ENCODE measurements at places on chromosomes 16 and 17.

- peak; percentile 17 for DNase-seq
Measured at GRCh38 chr17:71338396-71338795, 782.4 kb upstream of the SOX9 start.

DNA sequence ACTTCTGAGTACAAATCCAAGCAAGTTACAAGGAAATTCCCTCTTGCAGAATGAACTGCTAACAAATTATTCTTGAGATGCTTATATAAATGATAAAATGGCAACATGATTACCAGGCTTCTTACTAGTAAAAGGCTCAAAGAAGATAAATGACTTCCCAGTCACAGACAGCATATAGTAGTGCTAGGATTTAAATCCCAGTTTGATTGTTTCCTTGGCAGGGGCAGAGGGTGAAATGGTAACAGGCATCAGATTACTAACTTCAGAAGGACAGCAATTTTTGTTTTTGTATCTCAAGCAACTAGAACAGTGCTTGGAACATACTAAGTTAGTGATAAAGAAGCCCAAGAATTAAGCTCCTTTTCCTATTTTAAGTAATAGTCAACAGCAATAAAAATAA lies 102.8 kb downstream of the SSH2 start:
- DNase-seq: no peak

GRCh38 chr16:19323596-19323995 lies 38.1 kb downstream of the CLEC19A start:
- DNase-seq: no peak

- no peak for DNase-seq
Measured at GRCh38 chr16:26524281-26524680, 542.4 kb upstream of the C16orf82 start.

DNA sequence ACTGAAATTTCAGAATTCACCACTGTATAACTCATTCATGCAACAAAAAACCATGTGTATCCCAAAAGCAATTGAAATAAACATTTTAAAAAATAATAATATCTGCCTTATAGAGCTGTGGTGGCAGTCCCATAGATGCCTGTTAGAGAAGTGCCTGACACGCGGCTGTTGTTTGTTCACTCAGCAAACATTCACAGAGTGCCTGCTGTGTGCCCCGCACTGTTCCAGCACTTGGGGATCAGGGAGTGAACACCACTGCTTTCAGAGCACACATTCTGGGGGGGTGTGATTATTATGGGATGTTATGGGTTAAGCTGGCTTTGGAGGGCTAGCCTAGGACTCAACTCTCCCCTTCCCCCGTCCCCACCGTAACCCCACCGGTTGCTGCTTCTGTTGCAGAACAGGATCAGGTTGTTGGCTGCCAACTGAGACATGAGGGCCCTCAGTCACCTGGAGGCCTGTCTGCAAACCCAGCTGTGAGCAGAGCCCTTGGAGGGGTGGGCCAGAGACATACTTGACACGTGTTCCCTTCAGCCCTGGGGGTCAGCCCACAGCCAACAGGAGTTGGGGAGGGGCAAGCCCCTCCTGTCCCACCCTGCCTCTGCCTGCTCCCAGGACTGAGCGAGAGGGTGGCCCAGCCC lies 103.3 kb upstream of the CIBAR2 start:
- no peak for DNase-seq

- no peak for DNase-seq
Measured at GRCh38 chr17:28369684-28370034, 448 bp downstream of the VTN start.

GRCh38 chr17:29303386-29303785 lies 9.4 kb upstream of the NUFIP2 start:
- no peak for DNase-seq

DNA sequence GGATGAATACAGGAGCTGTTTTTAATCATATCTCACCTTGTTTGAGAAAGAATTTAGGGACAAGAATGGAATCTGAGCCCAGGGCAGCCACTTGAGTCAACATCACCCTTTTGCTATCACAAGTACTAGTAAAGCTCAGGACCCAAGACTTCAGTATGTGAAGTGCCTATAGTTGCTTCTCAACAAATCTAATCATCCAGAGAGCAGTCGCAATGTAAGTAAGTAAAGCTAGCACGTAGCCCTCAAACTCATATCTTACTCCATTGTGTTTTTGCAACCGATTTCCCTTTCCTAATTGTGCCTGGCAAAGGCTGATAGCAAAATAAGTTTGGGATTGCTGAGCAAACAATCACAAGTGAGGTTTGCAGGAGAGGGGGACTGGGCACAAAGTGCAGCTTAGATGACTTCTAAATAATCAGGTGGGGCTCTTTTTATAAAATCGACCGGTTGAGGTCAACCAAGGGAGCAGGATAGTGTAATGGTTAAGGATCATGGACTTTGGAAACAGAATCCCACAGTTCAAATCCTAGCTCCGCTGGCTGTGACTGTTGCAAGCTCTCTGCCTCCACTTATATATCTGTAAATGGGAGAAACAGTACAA lies 13.0 kb downstream of the TOB1 start:
- DNase-seq: no peak

GRCh38 chr16:74724820-74725549 lies 24.3 kb upstream of the MLKL start:
- peak; percentile 60 for DNase-seq

DNA sequence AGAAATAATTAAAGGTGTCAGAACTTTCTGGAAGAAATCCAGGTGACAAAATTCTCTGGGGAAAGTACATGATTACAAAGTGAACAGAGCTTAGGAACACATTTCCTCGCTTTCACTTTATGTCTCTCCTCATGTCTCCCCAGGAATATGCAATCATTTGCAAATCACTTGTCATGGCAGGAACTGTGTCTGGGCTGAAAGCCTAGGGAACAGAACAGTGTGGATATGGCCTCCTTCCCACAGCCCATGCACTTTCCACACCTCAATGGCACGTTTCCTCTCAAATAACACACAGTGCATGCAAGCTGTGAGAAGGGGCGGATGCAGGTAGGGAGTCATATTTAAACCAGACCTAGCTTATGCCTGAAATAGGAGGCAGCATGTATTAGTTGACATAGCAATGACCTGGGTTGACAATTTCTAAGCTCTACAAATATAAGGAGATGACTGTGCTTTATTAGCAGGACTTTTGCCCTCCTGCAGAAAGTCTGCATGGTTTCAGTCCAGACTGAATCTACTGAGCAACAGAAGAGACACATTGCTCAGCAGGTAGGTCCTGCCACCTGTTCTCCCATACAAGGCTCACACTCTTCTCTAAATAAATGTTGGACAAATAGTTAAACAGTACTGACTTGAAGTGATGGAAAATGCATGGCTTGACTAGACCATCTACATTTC lies 236.0 kb upstream of the ELAC2 start:
- no peak for DNase-seq

DNA sequence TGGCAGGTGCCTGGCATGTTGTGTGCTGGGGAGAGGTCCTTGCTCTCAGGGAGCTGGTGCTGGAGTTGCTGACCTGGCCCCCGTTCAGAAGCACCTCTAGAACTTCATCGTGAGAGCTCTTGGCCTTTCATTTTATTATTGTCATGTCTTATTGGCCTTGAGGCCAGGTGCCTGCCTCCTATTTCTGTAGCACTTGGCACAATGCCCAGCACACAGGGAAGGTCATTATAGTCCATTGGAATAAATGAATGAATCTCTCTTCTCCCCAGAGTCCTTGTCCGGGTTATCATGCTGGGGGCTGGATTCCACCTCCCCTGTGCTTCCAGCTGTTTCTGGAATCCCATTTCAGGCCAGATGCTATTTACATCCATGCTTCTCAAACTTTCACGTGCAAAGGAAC lies 169.2 kb downstream of the HAPSTR1 start:
- no peak for DNase-seq

DNA sequence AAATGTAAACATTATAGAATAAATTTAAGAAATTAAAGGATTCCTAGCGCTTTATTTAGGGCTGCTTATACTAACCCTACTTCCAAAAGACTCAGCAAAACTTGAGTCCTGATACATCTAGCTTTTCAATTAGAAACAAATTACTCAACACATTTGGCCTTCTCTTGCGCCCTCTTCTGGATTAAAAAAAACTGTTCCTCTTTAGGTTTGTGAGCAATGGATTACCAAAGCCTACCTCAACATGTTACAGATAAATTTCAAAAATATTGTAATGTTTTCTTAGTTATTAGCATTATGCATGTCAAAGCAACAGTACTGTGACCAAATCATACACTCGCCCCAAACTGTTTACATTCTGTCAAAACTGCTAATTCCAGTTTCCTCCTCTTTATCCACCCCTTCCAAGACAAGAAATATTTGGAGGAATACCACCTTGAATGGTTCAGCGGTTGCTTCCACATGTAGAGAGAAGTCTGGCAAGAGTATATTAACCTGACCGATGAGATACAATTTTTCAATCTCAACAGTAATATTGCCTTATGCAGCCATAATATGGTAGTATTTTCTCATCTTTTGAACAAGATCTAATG lies 2.7 kb downstream of the NUFIP2 start:
- DNase-seq: peak; percentile 71

- peak; percentile 77 for DNase-seq
Measured at GRCh38 chr16:21158208-21159110, at the start of gene LDAF1. Gene LDAF1, plus strand, starts transcription at chr16:21158674. Its CDS starts 2,509 bp downstream, at chr16:21161183.

GRCh38 chr17:74770498-74771318 lies 5.4 kb downstream of the NAT9 start:
- DNase-seq: peak; percentile 27

DNA sequence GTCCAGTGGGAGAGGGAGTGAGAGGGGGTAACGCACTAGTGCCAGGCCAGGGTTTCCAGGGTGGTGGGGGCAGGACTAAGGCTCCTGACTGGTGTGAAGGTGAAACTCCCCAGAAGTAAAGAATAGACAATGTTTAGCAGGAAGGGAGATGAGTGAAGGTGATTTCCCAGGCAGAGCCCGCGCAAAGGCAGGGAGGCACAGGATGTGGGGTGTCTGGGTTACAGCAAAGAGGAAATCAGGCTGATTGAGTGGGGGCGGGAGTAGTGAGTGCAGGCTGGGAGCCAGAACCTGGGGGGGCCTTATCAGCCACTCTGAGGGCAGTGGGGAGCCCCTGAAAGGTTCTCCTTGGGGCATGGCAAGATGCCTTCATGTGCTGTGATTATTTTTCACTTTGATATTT lies 167.5 kb downstream of the UTP18 start:
- DNase-seq: no peak

DNA sequence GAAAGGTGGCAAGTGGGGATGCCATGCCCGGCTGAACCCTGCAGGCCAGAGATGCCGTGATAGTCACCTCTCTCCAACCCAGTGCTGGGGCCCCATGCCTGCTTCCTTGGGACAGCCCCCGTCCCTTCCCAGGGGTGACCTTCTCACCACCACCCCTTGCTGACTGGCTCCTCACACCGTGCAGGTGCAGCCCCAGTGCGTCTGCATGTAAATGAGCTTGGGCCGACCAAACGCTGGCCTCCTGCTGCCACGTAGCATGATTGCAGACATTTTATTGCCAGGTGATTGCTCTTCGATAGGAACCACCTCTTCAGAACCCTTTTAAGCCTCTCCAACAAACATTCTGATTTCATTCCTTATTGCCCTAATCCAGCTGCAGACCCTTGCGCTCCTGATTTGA lies 32.5 kb downstream of the ASIC2 start:
- DNase-seq: no peak

DNA sequence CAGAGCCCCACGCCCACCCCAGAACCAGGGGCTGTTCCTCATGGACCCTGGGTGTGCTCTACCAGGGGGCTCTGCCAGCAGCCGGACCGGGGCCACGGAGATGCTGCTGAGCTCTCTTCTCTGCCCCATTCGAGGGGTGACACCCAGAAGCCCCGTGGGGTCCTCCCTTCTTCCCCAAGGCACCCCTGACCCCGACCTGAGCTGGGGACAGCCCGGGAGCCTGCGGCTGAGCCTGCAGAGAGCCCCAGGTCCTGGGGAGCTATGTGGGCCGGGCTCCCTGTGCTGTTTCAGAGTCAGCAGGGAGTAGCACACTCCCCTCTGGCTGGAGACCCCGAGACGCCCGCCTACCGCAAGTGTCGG lies 1.2 kb upstream of the PRR35 start:
- no peak for DNase-seq

DNA sequence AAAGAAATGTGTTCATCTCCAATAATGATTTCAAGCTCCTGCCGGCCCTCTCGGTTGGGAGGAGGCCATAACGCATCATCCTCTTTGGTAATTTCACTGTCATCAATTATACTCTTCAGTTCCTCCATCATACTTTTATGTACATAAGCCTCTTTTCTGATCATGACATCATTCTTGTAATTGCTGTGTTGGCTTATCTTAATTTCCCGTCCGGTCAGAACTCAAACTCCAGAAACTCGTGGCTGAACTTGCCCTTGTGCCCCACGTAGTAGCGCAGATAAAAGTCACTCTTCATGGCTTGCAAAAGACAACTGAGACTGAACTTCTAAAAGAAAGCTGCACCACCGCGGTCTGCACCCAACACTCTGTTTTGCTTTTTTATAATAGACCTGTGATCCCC lies 13.6 kb downstream of the TMEM220 start:
- no peak for DNase-seq

- DNase-seq: peak; percentile 16
Measured at GRCh38 chr16:1770328-1771187, 785 bp downstream of the NME3 start.

DNA sequence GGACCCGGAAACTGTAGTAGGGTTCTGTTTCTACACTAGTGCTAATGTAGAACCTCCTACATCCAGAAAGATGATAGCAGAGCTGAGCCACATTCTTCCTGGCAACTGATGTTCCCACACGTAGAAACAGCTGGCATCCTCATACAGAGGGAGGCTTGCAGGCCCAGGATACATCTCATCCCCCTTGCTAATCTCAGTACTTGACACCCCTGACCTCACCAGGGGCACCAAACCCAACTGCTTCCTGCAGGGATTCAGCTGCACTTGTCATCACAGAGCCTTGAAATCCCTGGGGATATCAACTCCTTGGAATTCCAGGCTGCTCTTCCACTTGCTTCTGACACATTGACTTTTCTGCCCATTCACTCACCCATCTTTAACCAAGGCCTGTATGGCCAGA lies 75.2 kb upstream of the HSBP1 start:
- no peak for DNase-seq

DNA sequence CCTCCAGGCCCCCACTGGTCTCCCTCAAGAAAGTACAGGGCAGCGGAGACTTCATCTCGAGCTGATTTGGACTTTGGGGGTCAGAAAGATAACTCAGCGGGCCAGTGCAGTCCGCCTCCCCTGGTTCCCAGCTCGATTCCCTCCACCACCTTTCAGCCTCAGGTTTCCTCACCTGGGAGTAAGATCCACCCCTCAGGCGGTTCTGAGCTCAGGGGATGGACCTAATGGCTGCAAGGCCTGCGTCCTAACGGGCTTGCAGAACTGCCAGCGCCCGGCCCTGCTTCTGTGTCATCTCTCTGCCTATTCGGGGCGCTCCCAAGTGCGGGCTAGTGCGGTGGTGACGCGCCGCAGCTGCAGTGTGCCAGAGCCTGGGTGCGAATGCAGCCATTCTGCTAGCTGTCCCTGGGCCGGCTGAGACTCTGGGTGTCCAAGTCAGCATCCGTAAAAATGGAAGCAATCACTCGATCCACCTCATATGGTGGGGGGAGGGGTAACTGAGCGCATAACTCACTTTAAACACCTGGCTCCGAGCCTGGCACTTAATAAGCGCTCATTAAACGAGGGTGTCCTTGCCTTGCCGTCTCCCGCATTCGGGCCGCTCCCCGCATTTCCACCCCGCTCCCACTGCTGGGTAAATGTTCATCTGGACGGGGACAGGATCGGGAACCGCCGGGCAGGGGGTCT lies 129.6 kb upstream of the LHX1 start:
- DNase-seq: no peak
